Effector memory CD8-positive, alpha-beta T cell (primary cell): ENCODE measurements at places on chromosomes 2 and 18.

GRCh38 chr2:50469784-50470183, 562.1 kb downstream of the NRXN1 start:
- DNase-seq: no peak

DNA sequence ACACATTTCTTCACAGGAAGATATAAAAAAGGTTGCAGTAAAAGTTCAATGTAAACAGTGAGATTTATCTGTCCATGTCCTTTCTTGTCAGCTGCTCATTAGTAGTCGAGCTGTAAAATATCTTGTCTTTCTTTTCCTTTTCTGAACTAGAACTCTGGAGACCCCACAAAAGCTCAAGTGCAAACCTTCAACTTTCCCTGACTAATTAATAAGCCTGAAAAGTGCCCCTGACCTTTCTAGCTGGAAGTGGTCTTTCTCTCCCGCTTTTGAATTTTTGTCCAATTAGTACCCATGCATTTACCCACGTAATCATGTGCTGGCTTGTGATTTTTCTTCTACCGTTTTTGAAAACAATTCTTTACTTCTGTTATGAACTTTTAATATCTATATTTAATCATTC, 63.6 kb upstream of the EHBP1 start:
- no peak for DNase-seq

DNA sequence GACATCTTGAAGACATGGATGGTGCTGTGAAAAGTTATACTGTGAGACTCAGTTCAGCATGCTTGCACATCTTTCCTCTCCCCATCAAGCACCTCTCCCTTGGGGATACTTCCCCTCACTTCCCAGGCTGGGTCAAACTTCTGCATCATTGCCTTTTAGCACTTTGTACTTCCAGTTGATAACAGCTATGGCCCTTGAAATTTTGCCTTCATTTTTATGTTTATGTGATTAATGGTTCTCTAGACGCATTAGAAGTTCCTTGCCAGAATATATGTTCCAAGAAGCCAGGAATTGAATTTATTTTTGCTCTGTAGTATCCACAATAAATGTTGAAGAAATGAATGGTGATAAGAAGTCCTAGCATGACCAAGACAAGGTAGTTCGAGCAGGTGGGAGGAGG, 120.9 kb upstream of the ST6GAL2 start:
- no peak for DNase-seq

GRCh38 chr2:240211598-240212424, 71.4 kb upstream of the OTOS start:
- DNase-seq: no peak

- DNase-seq: no peak
These were observed 20.9 kb downstream of the OXER1 start for GRCh38 chr2:42742740-42743658.

- no peak for DNase-seq
These were observed 14.0 kb upstream of the IMP4 start for GRCh38 chr2:130328710-130329109.

GRCh38 chr2:150974234-150974633, 287.4 kb downstream of the RBM43 start:
- no peak for DNase-seq

DNA sequence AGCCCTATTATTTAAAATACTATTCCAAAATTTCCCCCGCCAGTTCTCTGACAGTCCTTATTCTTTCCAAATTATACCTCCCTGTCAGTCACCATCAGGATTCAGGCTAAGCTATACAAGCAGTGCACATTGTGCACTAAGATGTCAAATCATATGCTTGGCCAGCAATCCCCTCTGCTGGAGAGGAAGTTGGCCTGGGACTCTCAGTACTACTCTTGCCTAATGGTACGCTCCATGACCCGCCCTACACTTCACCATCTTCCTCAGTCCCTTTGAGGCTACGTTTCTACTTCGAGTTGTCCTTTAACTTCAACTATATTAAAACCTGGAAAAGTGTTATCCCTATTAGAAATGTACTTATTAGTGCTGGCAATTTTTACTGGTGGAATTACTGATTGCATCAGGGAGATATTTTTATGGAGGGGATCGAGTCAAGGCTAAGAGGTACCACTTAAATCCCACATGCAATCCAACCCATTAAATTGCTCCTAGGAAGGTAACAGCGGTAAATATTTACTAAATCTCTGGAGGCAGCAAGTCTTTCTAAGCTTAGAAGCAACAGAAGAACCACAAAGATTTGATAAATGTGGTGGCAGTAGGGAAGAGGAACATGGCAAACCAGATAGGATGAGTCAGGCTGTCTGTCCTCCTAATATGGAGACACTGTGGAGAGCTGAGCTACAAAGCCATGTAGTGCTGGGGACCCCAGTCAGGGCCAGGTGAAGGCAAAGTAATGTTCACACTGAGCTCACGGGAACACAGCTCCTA, 2.7 kb downstream of the USP40 start:
- DNase-seq: no peak

DNA sequence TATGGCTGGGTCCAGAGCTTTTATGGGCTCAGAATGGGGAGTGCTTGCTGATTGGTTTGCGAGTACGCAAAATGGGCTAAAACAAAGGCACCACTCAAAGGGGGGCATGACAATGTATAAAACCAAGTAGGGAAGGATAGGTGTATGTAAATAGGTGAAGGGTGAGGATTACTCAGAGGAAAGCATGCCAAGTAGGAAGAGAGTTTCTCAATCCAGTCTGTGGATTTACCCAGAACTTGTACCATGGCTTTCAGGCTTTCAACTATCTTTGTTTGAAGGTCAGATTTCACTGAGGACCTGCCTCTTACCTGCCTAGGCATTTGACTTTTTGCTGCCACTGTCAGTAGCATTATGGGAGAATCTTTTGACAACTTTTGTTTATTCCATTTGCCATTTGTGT, 92.3 kb downstream of the RAB3GAP1 start:
- no peak for DNase-seq

- DNase-seq: no peak
These were observed 36.2 kb downstream of the SNED1 start for GRCh38 chr2:241034490-241035141.

DNA sequence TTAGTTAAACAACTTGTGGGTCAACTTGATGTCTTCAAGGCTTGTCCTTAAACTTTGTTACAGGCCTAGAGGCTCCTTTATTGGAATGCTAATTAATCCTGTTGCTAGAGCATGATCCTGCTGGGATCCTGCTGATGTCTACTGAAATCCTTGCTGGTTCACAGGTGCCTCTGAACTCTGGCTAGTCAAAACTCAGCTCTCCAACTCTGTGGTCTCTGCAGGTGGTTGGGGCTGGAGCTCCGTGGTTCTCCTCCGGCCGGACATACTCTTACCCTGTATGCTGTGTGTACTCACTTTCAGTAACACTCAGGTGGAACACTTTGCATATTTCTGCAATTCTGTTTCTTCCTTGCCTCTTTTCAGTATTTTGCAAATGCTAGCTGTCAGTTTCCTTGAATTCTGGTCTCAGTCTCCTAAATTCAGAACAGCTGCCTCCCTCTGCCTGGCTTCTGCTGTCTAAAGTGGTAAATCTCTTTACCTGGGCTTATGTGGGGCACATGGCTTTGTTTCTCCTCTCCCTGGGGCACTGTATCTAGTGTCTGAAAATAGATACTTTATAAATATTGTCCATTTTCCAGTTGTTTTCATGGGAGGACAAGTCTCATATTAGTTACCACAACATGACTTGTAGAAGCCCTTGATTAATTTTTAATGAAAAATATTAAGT, 113.0 kb downstream of the ATP9B start:
- DNase-seq: no peak

DNA sequence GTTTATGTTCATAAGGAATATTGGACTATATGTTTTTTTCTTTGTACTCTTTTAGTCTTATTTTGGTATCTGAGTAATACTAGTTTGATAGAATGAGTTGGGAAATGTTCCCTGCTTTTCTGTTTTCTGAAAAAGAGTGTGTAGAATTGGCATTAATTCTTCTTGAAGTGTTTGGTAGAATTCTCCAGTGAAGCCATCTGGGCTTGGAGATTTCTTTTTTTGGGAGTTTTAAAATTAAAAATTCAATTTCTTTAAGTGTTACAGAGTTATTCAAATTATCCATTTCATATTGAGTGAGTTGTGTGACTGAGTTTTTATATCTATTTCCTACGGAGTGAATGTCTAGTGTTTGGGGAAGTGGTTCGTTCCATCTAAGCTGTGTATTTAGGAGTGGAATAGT, 80.6 kb upstream of the HS6ST1 start:
- no peak for DNase-seq

GRCh38 chr2:211934811-211935210, 603.8 kb downstream of the ERBB4 start:
- DNase-seq: no peak

DNA sequence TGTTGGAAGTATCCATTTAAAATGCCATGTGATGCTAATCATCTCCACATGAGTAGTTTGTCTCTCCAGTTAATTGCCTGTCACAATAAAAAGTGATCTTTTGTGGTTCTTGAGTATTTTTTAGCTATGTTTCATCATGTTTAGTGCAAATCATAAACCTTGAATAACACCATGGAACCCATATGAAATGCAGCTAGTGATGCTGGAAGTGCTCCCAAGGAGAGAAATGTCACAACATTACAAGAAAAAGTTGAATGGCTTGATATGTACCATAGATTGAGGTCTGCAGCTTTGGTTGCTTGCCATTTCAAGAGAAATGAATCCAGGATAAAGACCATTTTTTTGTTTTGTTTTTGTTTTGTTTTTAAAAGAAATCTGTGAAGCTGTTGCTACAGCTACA, 14.3 kb downstream of the PTPN4 start:
- DNase-seq: no peak

DNA sequence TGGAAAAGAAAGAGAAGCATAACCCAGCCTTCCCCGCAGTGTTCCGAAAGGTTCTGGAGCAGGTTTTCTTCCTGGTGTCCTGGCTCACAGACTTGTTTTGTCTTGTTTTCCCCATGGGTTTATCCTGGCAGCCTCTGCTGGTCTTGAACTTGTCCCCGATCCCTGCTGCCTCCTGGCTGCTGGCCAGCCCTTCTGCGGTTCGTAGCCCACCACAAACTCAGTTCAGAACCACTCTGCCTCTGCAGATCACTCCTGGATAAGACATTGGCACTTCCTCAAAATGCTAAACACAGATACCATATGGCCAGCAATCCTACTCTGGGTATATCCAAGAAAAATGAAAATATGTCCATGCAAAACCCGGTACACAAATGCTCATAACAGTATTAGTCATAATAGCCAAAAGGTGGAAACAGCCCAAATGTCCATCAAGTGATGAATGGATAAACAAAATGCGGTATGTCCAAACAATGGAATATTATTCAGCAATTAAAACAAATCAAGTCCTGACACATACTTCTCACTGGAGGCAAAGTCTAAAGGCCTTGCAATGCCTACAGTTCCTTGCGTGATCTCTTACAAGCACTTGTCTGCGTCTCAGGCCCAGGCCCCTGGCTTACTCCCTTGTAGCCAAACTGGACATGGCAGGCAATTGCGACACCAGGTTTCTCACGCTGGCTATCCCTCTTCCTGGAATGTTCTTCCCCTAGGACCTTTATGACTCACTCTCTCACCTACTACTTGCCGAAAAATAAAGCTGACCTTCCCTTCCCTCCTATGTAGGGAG, 28.0 kb upstream of the ARHGEF4 start:
- DNase-seq: no peak

GRCh38 chr2:158221063-158222020, 119.7 kb downstream of the UPP2 start:
- no peak for DNase-seq

GRCh38 chr18:72985686-72986085, 117.9 kb upstream of the NETO1 start:
- DNase-seq: no peak

GRCh38 chr18:74198453-74198852, 50.1 kb downstream of the TIMM21 start:
- DNase-seq: no peak

- no peak for DNase-seq
These were observed 209.2 kb upstream of the STON1 start for GRCh38 chr2:48320742-48321141.

DNA sequence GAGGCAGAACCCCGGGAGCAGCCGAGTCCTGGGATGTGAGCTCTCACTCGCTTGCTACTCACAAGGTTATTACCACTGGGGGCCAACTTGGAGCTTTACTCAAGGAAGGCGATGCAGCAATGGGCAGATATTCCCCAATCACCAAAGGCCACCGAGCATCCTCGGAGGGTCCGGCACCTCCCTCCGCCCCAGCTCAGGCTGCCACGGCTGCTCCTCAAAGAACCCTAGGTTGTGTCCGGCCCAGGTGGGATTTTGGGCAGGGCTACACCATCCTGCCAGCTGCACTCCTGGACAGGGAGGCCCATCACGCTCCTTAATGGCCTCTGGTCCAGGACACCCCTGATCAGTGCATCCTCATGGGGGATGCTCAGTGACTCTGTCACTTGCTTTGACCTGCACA, 24.8 kb downstream of the FBLN7 start:
- no peak for DNase-seq

GRCh38 chr2:207352978-207353671, 176.6 kb upstream of the CREB1 start:
- no peak for DNase-seq

DNA sequence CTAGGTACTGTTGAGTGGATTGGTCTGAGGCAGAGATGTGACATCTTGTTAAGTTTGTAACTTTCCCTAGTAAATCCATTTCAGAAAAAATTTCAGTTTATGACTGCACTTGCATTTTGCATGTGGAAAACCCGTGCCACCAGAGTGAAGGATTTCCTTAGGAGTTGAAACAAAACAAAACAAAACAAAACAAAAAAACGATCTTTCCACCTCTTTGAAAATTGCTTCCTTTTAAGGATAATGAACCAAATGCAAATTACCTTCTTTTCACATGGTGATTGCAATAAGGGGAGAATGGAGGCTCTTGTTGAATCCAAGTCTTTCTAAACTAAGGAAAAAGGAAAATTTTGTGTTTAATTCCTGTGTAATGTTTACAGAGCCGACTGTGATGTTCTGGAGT, 43.2 kb downstream of the PHLPP1 start:
- DNase-seq: no peak

GRCh38 chr2:156576005-156576404, 139.8 kb downstream of the GPD2 start:
- no peak for DNase-seq

- DNase-seq: no peak
These were observed 864.7 kb downstream of the TRIB2 start for GRCh38 chr2:13581471-13581870.

- no peak for DNase-seq
These were observed 58.1 kb upstream of the TMEM182 start for GRCh38 chr2:102703748-102704147.

DNA sequence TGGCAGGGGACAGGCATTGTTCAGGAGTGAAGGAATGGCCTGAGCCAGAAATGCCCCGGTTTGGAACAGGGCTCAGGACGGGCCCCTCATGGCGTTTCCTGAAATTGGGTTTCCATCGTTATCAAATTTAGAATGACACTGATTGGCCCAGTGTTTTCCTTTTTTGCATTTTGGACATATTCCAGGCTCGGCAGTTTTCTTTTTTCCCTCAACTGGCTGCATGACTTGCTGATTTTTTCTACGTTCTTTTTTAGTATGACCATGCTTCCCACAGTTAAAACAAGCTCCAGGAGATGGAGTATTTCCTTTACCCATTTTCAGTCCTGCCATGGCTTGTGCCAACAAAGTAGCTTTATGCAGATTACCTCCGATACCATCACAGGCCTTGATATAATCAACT, 20.4 kb upstream of the LYG2 start:
- no peak for DNase-seq
